Anterior cingulate cortex (tissue), 58 donors: ENCODE measurements at places on chromosomes 16 and 17.
A peak's percentile ranks its signal among the peaks of the same experiment; 100 is the strongest.

GRCh38 chr16:75377729-75378386, 55.4 kb downstream of the CFDP1 start:
- peak; percentile 65 for DNase-seq

GRCh38 chr16:19573997-19574396, 18.5 kb downstream of the VPS35L start:
- DNase-seq: no peak

DNA sequence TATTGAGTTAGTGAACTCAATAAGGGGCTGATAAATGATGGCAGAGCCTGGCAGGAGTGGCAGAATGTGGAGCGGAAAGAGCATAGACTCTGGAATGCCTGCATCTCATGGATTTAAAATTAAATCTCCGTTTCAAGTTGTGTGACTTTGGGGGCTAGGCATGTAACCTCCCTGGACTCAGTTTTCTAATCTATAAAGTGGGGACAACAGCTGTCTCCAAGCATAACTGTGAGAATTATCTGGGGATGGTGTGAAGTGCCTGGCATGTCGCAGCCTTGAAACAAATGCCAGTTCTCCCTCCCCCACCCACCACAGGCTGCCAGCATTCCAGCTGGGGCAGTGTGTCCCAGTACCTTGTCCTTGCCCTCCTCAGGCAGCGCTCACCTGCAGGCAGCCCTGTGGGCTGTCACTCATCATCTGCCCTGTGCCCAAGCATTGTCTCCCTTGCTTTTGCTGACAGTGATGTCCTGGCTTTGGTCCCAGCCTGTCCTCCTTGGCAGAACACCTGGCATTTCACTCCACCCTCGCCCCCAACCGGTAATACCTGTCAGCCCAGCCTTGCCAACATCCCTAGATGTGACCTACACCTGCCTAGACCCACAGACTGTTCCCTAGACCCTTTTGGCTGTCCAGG, 129.6 kb downstream of the MRM1 start:
- DNase-seq: no peak

- no peak for DNase-seq
Observed at GRCh38 chr17:34556384-34556783, 23.0 kb upstream of the TMEM132E start.

DNA sequence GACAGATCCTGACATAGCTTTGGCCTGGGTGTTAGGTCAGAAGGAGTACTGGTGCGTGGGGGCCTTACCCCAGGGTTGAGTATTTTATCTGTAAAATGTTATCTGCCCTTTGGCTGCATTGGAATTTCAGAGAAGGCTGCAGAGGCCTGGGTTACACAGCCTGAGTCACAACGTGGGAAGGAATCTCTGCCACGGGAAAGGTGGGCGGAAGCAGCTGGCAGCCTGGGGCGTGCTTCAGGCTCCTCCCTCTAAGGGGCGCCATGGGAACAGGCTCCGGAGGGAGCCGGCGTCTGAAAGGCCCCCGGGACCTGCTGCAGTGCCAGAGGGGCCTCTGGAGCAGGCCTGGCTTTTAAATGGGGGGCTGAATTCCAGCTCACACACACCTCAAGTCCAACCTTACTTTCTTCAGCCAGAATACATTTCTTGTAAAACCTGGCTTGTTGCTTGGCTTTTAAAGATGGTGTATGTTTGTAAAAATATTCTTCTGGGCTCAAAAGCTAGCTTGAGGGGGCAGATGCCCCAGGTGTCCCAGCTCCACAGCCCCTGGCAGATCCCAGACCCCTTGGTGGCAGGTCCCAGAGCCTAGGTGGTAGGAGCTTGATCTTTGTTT, 142.2 kb downstream of the RAB11FIP4 start:
- peak; percentile 25 for DNase-seq

DNA sequence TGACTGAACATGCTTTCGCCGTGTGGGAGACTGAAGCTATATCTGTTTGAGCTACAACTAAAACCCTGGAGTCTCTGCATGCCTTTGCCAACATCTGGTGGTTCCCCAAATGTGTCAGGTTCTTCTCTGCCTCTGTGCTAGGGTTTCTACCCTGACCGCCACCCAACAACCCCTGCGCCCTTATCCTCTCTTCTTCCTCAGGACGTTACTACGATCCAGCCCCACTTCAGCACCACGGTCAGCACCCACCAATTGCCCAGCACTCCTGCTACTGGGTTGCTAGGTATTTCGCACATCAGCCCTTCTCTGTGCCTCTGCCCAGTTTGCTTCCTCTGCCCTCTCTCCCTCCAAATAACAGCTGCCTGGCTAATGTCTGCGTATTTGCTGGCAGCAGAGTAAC, 106.3 kb upstream of the HSBP1 start:
- DNase-seq: no peak

DNA sequence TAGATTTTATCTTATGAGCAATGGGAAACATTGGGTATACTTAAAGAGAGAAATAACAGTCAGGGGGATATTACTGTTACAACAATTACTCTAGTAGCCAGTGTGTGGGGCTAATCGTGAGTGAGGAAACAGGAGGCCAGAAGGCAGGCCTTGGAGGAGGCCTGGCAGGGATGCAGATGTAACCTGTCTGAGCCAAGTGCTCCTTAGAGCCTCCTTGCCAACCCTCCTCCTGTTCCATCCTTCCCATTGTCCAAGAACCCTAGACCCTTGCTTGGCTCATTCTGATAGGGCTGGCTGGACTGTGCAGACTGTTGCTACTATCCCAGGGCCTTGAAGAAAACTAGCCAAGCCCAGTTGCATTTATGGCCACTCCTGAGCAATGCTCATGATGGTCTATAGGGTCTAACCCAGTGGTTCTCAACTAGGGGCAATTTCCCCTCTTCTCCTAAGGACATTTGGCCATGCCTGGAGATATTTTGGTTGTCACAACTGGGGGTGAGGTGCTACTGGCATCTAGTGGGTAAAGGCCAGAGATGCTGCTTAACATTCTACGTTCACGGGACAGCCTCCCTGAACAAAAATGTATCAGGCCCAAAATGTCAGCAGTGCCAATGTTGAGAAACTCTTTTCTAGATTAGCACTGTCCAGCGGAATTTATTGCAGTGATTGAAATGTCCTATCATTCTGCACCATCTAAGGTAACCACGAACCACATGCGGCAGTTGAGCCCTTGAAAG, 24.4 kb upstream of the WSCD1 start:
- DNase-seq: no peak

GRCh38 chr17:79993390-79994227, 42.1 kb downstream of the TBC1D16 start:
- peak; percentile 34 for DNase-seq

GRCh38 chr17:8941520-8941919, 24.0 kb downstream of the PIK3R5 start:
- no peak for DNase-seq

- no peak for DNase-seq
Observed at GRCh38 chr16:4743226-4743878, 9.0 kb downstream of the DNAAF8 start.

- DNase-seq: no peak
Observed at GRCh38 chr17:68324654-68325336, 33.5 kb downstream of the ARSG start.

DNA sequence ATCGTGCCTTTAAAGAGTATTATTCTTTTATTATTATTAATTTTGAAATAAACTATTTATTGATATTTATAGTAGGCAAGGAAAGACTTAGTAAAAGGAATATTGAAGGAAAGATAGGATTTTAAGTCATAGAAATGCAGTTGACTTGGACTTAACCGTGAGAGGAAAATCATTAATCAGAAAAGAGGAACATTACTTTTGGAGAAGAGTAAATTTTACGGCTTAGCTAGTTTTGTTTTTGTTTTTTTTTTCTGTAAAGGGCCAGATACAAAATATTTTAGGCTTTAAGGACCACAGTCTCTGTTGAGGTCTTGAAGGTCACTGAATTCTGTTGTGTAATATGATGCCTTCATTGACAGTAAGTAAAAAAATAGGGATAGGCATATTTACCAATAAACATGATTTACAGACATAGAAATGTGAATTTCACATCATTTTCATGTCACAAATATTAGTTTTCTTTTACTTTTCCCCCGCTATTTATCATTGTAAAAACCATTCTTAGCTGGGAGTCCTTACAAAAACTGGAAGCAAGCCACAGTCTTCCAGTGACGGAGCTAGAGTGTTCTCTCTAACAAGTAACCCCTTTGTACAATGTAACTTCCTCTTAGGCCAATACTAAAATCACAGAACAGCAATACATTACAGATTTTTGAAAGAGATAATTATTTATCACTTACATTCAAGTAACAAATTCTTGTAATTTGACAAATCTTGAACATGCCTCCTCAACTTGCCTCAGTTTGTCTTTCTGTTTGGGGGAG, 2.3 kb upstream of the KCNJ16 start:
- no peak for DNase-seq

DNA sequence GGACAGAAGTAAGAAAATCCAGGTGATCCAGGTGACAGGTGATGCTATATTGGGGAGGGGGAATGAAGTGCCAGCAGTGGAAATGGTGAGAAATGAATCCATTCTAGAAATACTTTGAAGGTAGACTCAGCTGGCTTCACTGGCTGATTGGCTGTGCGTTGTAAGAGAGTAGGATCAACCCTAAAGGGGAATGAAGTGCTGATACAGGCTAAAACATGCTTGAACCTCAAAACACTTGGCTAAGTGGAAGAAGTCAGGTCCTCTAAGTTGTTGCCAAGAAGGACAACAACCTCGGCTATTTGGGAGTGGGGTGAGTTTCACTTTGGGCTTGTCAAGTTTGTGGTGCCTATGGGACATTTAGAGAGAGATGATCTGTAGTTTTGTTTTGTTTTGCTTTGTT, 24.1 kb upstream of the SCNN1B start:
- no peak for DNase-seq

DNA sequence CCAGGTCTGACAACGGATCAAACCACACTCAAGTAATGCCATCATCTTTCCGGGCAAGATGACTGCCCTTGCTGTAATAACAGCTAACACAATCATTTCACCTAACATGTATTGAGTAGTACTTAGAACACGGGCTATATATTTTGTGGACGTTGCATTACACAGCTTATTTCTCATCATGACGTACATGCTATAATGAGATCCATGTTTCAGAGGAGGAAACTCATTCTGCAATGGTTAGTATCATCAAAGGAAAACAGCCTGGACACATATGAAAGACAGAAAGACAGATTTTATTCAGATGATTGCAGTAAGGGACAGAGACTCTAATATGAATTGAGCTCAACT, 446.7 kb downstream of the HS3ST3B1 start:
- DNase-seq: no peak

- no peak for DNase-seq
Observed at GRCh38 chr17:3647251-3647650, 10.7 kb downstream of the CTNS start.

DNA sequence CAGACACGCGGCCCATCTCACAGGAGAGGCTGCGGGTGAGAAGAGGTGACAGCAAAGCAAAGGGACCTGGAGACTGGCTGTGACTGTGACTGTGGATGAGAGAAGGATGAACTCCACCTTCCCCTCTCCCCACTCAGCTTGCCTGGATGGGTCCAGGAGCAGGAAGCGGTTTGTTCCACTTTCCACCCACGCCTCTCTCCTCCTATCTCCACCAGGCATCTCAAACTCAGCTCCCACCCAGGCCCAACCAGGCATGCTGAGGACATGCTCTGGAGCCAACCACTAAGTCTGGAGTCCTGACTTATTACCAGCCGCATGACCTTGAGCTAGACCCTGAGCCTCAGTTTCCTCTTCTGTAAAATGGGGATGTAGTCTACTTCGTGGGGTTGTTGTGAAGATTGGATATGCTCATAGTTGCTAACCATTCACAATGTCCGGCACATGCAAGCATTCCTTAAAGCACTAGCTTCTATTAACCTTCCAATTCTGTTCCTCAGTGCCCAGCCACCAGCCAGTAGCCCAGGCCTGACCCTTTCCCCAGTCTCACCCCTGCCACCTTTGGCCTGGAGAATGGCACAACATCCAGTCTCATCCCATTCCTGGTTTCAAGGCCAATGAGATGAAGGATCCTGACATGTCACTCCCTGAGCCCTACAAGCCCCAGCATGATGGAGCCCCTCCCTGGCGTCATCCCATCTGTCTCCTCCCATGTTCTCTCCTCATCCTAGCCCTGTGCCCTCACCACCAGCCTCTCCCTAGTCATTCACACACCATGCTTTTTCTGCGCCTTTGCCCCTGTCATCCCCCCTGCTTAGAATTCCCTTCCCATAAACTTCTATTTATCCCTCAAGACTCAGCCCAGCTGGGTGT, 2.3 kb downstream of the GAS2L2 start:
- DNase-seq: no peak

GRCh38 chr17:79322211-79323123, 247.8 kb downstream of the ENGASE start:
- DNase-seq: no peak

DNA sequence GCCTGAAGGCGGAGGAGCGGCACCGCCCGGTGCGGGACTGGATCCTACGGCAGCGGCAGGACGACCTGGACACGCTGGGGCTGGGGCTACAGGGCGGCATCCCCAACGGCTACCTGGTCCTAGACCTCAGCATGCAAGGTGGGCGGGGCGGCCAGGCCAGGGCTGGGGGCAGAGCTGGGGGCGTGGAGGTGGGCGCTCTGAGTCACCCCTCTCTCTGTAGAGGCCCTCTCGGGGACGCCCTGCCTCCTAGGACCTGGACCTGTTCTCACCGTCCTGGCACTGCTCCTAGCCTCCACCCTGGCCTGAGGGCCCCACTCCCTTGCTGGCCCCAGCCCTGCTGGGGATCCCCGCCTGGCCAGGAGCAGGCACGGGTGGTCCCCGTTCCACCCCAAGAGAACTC, 7.9 kb downstream of the MSLN start:
- no peak for DNase-seq

DNA sequence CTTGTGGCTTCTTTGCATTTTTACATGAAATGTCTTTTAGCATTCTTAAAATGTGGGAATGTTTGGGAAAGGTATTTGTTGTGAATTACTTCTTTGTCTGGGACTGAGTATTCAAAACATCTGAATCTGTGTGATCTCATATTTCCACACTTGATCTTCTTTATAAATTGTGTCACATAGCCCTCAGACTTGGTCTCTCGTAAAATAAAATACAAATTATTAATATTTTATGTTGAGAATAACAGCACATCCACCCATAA, 81.9 kb downstream of the TUBD1 start:
- no peak for DNase-seq

DNA sequence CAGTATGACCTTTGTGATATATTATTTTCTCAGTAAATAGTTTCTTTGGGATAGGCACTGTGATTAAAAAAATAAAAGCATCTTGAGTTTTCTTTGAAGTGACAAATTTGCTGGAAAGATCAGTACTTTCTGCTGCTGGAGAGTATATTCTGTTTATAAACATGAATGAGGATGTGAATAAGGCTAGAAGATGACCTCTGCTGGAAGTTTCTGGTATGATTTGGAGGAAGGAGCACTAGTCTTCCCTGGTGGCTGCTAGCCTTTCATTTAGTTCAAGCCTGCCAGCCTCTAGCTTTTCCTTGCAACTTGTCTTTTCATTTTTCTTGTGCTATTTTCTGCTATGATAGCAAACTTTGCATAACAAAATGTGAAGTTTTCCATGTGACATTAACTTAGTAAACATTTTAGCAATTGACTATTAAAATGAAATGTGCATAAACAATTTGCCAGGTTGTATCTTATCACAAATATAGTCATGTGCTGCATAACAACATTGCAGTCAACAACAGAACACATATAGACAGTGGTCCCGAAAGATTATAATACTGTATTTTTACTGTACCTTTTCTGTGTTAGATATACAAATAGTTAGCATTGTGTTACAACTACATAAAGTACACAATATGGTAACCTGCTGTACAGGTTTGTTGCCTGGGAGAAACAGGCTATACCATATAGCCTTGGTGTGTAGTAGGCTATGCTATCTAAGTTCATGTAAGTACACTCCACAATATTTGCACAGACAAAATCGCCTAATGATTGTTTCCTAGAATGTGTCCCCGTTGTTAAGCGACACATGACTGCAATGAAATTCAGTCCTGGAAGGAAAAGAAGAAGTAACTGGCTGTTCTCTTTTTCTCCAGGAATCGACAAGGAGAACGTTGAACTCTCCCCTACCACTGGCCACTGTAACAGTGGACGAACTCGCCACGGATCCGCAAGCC, 18.1 kb upstream of the RAB11FIP4 start:
- no peak for DNase-seq
